ENCODE measurements at places on chromosomes 3 and 15.

DNA sequence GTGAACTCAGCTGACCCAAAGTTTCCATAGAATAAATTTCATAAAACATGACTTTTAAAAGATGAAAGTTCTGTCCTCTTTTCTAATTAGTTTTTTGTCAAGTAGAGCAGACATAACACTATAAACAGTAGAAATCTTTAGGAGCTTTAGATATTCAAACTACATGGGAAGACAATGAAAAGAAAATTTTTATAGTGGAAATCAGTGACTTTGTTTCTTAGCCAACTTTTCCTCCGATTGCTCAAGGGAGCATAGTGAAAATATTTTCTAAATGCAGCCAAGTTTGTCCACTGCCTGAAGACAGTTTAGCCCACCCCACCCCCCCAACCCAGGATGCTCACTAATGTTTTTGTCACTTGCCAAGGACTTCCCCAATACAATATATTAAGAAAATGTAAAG is 114.9 kb downstream of the PLD1 start:
- no peak for DNase-seq

DNA sequence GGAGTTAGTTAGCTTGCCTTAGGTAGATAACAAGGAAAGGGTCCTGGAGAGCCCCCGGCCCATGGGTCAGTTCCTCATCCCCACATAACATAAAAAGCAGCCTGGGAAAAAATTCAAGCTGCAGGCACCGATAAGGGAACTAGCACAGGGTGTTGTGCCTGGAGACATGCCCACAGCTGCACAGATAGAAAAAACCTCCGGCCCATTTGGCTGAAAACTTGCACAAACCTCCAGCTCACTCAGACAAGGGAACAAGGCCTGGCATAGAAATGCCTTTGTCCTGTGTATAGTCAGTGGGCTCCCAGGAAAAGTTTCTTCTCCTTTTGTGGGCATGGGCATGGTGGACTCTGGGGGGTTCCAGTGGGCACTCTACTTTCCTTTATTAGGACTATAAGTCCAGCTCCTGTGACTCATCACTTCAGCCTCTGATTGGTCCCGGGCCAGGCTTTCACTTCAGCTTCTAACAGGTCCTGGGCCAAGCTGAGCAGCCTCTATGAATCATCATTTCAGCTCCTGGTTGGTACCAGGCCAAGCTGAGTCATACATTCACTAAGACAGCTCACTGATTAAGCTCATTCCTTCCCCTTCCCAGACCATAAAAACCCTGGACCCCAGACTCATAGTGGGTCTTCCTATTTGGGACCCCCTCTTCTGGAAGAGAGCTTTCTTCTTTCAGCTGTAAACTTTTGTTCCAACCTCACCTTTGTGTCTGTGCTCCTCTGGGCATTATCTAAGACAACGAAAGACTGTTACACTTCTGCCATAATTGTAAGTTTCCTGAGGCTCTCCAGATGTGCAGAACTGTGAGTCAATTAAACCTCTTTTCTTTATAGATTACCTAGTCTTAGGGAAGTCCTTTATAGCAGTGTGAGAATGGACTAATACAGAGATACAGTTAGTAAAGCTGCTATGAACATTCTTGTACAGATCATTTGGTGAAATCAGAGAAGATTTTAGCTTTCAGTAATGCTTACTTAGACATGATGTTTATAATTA is 348.0 kb upstream of the DPPA4 start:
- peak; percentile 6 for DNase-seq

DNA sequence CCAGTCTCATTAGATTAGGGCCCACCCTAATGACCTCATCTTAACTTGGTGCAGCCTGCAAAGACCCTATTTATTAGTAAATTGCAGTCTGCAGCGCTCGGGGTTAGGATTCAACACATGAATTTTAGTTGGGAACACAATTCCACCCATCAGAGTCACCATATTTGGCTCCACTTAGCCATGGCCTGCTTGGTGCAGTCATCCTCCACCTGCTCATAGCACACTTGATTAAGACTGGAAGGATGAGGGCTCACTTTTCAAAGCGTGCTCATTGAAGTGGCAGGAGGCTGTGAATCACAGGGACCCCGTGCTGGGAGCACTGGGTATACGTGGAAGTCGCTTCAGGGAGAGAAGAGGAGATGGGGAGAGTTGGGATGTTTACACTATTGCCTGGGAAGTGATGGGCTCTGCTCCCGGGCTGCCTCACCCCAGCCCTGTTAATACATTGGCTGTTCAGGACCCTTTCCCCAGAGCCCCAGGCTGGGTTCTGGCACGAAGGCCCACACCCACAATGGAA is 68.2 kb downstream of the ASB7 start:
- DNase-seq = no peak

DNA sequence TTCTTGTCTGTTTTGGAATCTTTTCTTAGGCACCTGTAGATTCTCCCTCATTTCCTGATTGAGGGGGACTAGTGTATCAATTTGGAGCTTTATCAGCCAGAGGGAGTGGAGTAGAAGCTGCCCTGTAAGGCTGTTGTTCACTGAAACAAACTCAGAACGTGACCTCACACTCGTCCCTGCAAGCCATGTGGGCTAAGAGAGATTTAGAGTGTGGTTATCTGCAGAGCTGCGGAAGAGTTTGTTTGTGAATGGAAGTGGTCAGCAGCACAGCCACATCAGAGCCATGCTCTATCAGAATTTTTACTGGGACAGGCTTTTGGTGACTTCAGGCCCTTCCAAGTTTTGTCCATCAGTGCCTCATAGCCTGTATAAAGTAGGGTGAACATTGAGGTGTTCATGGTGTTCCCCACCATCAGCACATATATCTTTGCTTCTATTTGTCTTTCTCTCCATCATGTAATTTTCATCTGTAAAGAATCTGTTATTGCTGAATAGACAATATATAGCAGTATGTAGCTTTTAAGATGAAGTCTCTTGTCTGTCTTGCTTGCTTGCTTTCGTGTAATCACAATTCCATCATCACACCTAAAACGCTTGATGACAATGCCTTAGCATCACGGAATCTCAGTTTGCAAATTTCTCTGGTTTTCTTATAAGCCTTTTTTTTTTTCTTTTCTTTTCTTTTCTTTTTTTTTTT is 37.0 kb downstream of the LARS2 start:
- no peak for DNase-seq

GRCh38 chr3:9347887-9348286 is 15.0 kb upstream of the THUMPD3 start:
- no peak for DNase-seq

DNA sequence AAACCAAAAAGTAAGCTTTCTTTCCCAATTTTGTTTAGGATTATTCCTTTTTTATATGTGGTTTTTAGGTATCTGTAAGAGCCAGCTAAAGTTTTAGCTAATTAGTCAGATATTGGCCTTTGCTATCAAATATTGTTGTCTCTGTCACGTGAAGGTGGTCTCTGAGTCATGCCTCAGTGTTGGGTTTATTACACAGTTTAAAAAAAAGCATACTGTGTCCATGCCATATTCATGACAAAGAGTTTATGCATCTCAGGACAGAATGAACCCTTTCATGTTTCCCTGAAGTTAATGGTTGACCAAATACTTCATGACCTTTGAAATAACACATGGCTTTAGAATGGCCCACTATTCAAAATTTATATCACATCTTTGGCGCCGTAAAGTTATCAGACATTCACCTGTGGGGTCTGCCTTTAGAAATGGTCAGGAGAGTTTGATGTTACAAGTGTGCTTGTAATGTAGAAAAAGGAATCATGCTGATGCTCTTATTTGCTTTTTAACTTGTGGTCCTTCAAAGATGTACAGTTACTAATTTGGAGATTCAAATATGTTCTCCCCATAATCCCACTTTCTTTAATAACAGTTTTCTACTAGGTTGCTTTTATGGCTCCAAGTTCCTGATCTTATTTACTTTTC is 101.5 kb downstream of the MYRIP start:
- no peak for DNase-seq

DNA sequence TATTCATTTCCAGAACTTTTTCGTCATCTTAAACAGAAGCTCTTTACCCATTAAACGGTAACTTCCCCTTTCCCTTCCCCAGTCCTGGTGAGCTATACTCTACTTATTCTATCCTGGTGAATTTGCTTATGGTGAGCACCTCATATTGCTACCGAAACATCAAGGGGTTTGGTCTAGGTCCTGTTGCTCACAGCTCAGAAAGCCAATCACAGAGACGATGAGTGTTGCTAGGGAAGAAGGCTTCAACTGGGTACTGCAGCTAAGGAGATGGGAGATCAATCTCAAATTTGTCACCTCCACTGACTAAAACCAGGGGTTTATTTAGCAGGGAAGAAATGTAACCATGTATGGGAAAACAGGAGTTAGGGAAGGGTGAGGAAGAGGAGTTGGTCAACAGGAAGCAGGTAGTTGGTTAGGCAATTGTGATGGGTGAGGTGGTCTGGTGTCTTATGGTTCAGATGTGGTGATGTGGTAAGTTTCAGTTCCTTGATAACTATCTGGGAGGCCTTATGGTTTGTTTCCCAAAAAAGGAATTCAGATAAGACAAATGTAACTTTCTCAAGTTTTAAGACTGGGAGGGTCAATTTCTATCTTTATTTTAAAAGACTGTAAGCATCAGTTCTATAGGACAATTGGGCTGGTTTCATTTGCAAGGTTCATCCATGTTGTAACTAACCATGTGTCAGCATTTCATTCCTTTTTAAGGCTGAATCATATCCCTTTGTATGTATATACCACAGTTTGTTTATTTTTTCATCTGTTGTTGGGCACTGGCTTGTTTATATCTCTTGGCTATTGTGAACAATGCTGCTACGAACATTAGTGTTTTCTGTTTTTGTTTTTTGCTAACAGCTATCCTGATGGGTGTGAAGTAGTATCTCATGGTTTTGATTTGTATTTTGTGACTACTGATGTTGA is 24.3 kb downstream of the ARHGAP11B start:
- no peak for DNase-seq

DNA sequence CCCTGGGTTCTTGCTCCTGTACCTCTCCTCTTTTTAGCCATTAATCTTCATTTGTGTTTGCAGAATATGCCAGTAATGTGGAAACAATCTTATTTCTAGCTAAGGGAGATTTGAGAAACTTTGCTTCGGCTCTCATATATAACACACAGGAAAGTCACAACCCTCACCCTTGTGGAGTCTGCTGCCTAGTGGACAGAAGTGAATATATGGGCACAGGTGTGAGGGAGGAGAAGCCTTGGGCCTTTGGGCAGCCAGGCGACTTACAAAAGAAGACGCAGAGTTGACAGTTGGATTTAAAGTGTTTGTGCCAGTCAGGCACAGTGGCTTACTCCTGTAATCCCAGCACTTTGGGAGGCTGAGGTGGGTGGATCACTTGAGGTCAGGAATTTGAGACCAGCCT is 181.8 kb upstream of the TBL1XR1 start:
- no peak for DNase-seq
